Activated T-helper 1 cell treated with Interleukin-2 at 50 U/mL for 16 hours (primary cell): ENCODE measurements at places on chromosomes 12 and 14.

- DNase-seq: no peak
Measured at GRCh38 chr14:51293912-51294389, 53.9 kb downstream of the TMX1 start.

DNA sequence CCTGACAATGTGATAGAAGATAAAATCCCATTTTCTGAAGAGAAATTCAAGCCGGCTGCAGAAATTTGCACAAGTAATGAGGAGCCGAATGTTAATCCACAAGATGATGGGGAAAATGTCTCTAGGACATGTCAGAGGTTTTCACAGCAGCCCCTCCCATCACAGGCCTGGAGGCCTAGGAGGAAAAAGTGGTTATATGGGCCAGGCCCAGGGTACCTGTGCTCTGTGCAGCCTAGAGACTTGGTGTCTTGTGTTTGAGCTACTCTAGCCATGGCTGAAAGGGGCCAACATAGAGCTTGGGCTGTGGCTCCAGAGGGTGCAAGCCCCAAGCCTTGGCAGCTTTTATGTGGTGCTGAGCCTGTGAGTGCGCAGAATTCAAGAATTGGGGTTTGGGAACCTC, 7.4 kb downstream of the LACRT start:
- no peak for DNase-seq

- DNase-seq: no peak
Measured at GRCh38 chr12:109124878-109125648, 8.7 kb downstream of the ACACB start.

GRCh38 chr14:57846596-57846995, 19.3 kb downstream of the SLC35F4 start:
- DNase-seq: no peak

GRCh38 chr12:26251600-26251999, 56.2 kb downstream of the SSPN start:
- no peak for DNase-seq

GRCh38 chr14:99003646-99004045, 268.4 kb downstream of the BCL11B start:
- no peak for DNase-seq

- DNase-seq: no peak
Measured at GRCh38 chr14:85090681-85091080, 439.3 kb upstream of the FLRT2 start.

DNA sequence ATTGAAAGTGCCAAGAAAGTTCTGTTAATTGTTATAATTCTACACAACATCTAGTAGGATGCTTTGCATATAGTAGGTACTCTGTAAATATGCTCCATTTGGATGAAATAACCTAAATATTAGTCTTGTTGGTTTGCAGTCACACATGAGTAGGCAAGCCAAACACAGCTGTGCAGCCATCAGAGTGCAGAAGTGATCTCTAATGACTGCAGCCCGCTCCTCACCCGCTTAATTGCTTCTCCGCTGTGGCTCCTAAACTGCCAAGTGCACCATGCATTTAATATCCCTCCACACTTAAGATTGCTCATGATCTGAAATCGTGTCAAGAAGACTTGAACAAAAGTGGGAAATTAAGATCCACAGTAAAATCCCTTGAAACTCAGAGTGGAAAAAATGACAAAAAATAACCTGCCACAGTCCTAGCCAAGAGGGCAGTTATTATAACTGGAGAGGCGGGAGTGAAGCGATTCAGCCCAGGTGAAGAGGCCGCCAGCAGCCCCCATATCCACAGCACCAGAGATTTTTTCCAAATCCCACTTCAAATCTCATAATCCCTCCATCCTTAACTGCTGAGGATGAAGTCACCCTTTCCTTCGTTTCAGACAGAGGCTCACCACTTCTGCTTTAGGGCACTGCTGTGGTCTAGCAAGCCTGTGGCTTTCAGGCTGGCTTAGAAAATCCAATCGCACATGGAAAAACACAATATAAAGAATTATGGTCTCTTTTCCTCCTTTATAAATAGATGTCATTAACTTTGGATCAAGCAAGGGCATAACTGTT, 69.5 kb downstream of the TMEM30B start:
- DNase-seq: no peak
